ENCODE measurements at places on chromosomes 6 and 20.

DNA sequence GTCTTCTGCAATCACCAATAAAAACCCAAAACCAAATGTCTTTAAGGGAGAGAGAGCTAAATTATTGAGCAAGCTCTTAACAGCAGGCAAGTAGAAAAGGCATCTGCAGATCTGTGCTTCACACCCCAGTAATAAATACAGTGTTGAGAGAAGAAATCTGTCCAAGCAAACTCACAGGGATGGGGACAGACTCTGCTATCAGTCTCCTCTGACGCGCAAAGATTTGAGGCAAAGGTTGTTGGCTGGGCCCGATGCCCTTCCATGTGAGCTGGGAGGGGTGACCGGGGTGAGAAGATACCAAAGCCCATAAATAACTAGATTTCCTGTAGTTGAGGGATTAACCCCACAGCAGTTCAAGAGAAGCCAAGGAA lies 315.2 kb upstream of the SOX4 start:
- no peak for DNase-seq

DNA sequence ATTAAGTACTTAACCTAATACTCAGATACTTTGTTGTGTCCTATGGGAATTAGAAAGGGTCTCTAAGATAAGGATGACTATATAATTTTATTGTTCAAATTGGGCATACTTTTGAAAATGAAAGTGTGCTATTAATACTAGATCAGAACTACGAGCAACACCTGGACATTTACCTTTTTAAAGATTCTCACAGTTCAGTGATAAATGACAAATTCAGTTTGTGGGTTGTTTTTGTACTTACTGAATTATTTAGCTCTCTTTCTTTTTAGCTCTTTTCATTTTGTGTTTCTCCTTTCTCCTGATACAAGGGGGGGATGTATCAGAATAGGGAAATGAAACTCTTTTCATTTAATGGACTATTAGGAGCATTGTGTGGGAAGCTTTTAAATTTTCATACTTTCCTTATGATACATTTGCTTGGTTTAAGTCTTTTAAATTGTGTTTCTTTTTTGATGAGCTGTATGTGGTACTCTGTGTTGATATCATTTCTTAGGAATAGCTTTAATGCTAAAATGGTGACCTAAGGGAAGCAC lies 47.5 kb downstream of the PHF3 start:
- no peak for DNase-seq

- DNase-seq, result no peak
These were observed 61.9 kb downstream of the GJA10 start for GRCh38 chr6:89956182-89956581.

DNA sequence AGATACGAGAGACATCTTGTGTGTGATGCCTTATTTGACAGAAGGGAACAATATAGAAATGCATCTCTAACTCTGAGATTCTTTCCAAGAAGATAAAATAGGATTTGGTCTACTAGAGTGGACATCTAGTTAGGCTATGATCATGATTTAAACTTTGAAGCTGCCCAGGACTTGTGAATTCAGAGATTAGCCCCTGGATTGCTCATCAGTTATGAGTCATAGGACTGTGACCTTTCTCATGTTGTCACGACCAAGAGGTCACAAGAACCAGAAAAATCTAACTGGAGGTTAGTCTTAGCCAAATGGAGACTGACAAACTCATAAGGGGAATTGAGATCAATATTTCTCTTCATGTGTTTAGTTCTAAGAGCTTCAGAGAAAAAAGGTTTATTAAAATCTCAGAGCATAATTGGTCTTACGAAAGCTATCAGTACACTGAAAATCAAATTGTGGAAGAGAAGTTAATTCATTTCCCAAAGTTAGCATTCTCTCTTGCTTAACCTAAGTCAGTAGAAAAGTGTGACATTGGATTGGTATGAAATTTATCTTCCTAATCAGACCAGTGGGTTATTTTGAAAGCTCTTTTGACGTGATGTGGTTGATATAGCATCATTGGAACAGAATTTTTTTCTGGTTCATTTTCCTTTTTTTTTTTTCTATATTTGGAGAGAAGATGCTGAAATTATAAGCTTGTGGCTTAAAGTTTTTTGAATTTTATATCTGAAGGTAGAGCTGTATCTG lies 245.7 kb downstream of the RNF144B start:
- DNase-seq, result no peak

DNA sequence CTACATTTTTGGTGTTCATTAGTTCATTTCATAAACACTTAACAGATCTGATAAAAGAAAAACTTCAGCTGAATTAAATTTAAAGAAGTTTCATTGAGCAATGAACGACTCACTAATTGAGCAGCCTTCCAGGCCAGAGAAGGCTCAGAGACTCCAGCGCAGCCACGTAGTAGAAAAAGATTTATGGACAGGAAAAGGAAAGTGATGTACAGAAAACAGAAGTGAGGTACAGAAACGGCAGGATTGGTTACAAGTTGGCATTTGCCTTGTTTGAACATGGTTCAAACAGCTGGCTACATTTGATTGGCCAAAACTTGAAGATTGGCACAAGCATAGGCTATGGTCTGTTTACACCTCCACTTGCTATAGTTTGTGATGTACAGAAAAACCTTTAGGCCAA lies 166.3 kb upstream of the DTNBP1 start:
- no peak for DNase-seq

Data from epithelial cell of prostate (primary cell).